ENCODE measurements at places on chromosomes 3 and 15.

GRCh38 chr3:181728470-181729340 is 17.0 kb downstream of the SOX2 start:
- no peak overlapping the region for H3K4me3 ChIP-seq
- H3K4me1 ChIP-seq: peaks cover 5% of the 10 kb centered on the region
- no peaks in the 10 kb centered on the region for H3K36me3 ChIP-seq

DNA sequence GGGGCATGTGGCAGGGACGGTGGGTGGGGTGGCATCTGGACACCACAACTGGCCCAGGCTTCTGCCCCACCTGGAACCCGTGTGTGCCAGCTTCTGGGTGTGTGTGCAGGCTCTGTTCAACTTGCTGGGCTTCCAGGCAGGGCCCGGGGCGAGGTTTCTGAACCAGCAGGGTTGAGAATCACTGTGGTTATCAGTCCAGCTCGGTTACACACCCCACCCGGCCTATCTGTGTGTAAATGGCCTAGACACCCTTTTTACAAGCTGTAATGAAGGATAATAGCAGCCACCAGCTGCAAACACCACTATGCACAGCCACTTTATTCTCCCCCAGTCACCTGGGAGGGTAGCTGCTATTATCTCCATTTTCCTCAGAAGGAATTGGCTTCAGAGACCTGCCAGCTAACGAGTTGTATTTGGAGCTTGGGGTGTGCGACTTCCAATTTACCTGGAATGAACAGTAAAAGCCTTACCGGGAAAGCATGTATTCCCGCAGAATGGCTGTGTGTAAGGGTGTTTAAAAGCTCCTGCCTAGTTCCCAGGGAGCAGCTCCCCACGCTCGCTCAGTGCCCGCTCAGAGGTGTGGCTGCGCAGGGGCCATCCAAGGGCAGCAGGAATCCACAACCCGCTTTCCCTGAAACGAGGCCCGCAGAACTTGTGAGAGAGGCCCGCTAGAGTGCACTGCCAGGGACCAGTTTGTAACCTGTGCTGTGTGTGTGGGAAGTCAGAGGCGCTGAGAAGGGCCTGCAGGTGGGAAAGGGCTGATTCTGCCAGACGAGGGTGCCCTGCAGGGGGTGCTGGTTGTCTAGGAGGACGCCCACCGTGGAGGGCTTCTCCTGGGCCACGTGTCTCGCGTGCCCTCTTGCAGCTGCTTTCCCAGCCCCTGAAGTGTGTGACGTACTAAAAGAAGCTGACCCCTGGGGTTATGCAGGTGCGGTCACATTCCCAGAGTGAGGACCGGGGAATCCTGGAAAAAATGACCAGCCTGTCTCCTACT is 83.5 kb downstream of the C3orf70 start:
- DNase-seq: no peak
- no peak overlapping the region for H3K4me3 ChIP-seq
- no peaks in the 10 kb centered on the region for H3K36me3 ChIP-seq
- no peaks in the 10 kb centered on the region for H3K4me1 ChIP-seq
- no peaks in the 10 kb centered on the region for H3K27me3 ChIP-seq

- peak overlapping the region; percentile 87 for H3K4me3 ChIP-seq
- no peak for DNase-seq
- no peaks in the 10 kb centered on the region for H3K4me1 ChIP-seq
- H3K27me3 ChIP-seq: no peaks in the 10 kb centered on the region
Measured at GRCh38 chr3:42804831-42805132, 492 bp upstream of the HIGD1A start.

DNA sequence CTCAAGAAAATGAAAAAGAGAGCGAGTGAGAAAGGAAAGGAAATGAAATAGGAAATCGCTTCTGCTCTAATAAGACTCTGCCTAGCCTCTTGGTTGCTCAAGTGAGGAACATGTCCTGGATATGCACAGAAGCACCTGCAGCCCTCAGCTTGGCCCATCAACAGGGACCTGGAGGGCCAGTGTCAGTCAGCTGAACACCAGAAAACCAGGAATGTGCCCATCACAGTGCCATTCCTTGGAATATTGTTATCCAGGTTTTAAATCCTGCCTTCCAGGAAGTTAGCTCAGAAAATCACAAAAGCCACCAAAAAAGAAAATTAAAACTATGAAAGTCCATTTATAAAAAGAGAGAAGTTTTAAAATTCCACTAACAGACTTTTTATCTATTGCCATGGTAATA is 173.4 kb upstream of the TPM1 start:
- DNase-seq: no peak
- H3K4me1 ChIP-seq: no peaks in the 10 kb centered on the region
- no peaks in the 10 kb centered on the region for H3K27me3 ChIP-seq
- H3K27ac ChIP-seq: no peak overlapping the region
- no peaks in the 10 kb centered on the region for H3K36me3 ChIP-seq

- H3K27ac ChIP-seq: no peak overlapping the region
- no peaks in the 10 kb centered on the region for H3K27me3 ChIP-seq
- DNase-seq: no peak
- no peak overlapping the region for H3K4me3 ChIP-seq
- H3K4me1 ChIP-seq: no peaks in the 10 kb centered on the region
- H3K36me3 ChIP-seq: no peaks in the 10 kb centered on the region
Measured at GRCh38 chr3:189790658-189791057, 159.5 kb downstream of the TP63 start.

- DNase-seq: no peak
- H3K27me3 ChIP-seq: no peaks in the 10 kb centered on the region
- H3K27ac ChIP-seq: no peak overlapping the region
- H3K36me3 ChIP-seq: no peaks in the 10 kb centered on the region
Measured at GRCh38 chr3:100125161-100125938, 11.0 kb upstream of the FILIP1L start.

DNA sequence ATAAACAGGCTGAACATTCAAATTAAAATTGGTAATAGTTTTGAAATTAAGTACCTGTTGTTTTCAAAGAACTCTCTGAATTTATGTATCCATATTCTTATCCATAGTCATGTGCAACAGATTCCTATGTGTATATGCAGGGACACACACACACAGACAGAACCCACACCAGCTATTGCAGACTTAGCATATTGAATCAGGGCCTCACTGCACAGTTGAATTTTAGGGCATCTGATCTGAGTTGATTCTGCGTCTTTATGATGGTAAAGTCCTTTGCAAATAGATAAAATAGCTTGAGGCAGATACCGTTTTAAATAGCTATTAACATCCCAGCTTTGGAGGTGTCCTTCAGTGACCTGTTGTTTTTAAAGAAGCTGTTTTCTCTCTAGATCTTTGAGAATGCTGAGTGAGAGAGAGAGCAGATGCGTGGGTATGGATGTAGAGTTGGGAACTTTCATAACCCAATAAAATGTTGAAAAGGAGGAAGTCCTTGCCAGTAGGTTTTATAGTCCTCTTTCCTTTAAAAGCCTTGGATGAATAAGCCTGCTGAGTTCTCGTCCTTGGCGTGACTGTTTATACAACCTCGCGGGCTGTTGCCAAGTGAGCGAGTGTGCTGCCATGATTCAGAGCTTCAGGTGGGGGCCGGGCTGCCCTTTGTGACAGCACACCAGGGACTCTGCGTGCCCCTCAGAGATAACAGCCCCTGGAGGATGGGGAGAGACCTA is 18.3 kb downstream of the MYZAP start:
- H3K27me3 ChIP-seq: no peaks in the 10 kb centered on the region
- H3K27ac ChIP-seq: no peak overlapping the region
- peak; percentile 71 for DNase-seq
- H3K4me1 ChIP-seq: peaks cover 7% of the 10 kb centered on the region

GRCh38 chr15:63324770-63325169 is 47.4 kb downstream of the APH1B start:
- H3K4me3 ChIP-seq: no peak overlapping the region
- H3K27me3 ChIP-seq: no peaks in the 10 kb centered on the region
- H3K27ac ChIP-seq: no peak overlapping the region
- no peak for DNase-seq
- no peaks in the 10 kb centered on the region for H3K36me3 ChIP-seq

DNA sequence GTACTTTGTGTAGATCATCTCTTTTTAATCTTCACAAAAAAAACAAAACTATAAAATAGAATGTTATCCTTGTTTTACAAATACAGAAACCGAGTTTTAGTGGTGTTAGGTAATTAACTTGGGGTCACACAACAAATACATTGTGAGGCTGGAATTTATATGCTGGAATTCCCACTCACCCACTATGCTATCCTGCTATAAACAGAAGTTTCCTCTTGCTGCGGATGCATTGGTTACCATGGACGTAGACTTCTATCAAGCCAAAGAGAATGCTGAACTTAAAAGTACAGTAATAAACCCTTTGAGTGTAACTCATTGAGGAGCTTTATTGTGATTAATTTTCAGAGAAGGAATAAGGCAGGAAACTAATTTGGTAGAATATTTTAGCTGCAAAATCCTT is 9.2 kb downstream of the SNAP23 start:
- no peak for DNase-seq
- H3K36me3 ChIP-seq: no peaks in the 10 kb centered on the region
- H3K27ac ChIP-seq: no peak overlapping the region
- no peaks in the 10 kb centered on the region for H3K27me3 ChIP-seq
- no peak overlapping the region for H3K4me3 ChIP-seq
- peaks cover 6% of the 10 kb centered on the region for H3K4me1 ChIP-seq

GRCh38 chr3:17055374-17056276 is 170.9 kb downstream of the PLCL2 start:
- DNase-seq: no peak
- no peaks in the 10 kb centered on the region for H3K27me3 ChIP-seq
- no peaks in the 10 kb centered on the region for H3K36me3 ChIP-seq
- H3K4me1 ChIP-seq: peaks cover 2% of the 10 kb centered on the region
- no peak overlapping the region for H3K4me3 ChIP-seq

DNA sequence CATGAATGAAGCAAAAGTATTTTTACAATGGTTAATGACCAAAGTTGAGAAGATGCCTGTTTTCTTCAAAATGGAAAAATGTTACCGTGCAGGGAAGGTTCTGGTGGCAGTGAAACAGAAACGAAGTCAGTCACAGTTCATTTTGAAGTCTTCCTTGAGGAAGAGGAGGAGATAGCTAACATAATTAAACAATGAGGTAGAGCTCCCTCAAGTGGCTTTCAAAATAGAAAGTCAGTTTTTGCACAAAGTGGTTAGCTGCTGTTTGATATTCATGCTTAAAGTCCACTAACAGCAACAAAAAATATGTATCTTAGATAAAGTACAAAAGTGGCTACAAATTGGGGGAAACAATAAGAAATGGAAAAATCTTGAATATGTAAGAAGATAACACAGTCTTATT is 87.3 kb downstream of the TFG start:
- H3K4me3 ChIP-seq: no peak overlapping the region
- no peaks in the 10 kb centered on the region for H3K27me3 ChIP-seq
- H3K36me3 ChIP-seq: no peaks in the 10 kb centered on the region
- DNase-seq: no peak

DNA sequence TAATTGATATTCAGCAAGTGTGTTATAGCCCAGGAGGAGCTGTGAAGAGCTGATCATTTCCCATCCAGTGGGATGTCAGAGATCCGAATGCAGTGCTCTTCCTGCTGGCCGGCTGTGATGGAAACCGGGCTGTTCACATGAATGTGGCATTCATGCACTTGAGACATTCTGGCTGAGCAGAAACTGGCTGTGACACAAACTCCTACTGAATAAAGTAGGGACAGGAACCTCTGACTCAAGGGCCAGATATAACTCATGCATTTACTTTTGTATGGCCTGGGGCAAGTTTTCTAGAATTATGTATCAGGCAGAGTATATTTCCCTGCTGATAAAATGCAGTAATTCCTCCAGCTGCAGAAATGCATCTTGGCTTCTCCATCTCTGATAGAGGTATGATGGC is 83.4 kb upstream of the FAM3D start:
- DNase-seq: no peak
- no peak overlapping the region for H3K4me3 ChIP-seq
- H3K4me1 ChIP-seq: no peaks in the 10 kb centered on the region
- no peaks in the 10 kb centered on the region for H3K27me3 ChIP-seq
- no peak overlapping the region for H3K27ac ChIP-seq
